ENCODE measurements at places on chromosomes 2 and 18.

GRCh38 chr2:184004289-184004947 lies 593.9 kb upstream of the ZNF804A start:
- DNase-seq = no peak

GRCh38 chr18:48539406-48540250 lies 797 bp downstream of the CTIF start:
- peak; percentile 32 for DNase-seq

DNA sequence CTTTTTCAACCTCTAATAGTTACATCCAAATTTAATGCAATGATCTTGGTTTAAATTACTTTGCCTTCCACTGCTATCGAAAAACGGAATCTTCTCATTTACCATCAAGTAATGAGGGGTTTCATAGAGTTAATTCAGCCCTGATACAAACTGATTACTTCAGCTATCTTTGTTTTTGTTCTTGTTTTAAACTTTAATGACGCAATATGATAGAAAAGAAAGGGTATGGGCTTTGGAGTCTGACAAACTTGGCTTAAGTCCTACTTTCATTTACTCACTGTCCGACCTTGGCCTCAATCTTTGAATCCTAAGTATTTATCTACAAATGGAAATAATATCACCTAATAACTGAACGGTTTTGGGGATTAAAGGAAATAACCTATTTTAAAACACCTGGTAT lies 16.1 kb downstream of the ADAM17 start:
- DNase-seq = no peak

- DNase-seq = no peak
These were observed 177.9 kb upstream of the VRK2 start for GRCh38 chr2:57868619-57869139.

GRCh38 chr2:159186462-159186861 lies 100.0 kb downstream of the WDSUB1 start:
- no peak for DNase-seq

- no peak for DNase-seq
These were observed 27.0 kb downstream of the TFPI start for GRCh38 chr2:187527262-187527661.

GRCh38 chr18:61216051-61216450 lies 117.2 kb upstream of the CDH20 start:
- DNase-seq = no peak

DNA sequence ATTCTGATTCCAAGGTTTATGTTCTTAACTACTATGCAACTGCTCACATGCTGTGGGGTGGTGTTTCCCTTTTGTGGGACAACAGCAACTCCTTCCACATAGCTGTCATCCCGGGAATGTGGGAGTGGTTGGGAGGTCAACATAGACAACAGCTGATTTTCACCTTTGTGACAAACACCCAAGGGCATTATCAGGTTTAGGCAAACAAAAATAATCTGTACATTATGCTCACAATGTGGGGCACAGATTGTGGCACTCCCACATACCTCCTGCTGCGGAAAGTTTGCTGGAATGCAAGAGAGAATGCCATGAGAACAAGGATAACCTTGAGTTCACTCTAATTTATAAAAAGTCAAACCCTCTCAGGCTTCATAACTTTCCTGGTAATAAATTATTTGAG lies 582.6 kb downstream of the CNTNAP5 start:
- DNase-seq = no peak

All from activated naive CD4-positive, alpha-beta T cell treated with anti-CD3 and anti-CD28 coated beads, Interleukin-2, amount 50 U/mL, for 16 hours (primary cell).